ENCODE measurements at places on chromosomes 11 and 22.

DNA sequence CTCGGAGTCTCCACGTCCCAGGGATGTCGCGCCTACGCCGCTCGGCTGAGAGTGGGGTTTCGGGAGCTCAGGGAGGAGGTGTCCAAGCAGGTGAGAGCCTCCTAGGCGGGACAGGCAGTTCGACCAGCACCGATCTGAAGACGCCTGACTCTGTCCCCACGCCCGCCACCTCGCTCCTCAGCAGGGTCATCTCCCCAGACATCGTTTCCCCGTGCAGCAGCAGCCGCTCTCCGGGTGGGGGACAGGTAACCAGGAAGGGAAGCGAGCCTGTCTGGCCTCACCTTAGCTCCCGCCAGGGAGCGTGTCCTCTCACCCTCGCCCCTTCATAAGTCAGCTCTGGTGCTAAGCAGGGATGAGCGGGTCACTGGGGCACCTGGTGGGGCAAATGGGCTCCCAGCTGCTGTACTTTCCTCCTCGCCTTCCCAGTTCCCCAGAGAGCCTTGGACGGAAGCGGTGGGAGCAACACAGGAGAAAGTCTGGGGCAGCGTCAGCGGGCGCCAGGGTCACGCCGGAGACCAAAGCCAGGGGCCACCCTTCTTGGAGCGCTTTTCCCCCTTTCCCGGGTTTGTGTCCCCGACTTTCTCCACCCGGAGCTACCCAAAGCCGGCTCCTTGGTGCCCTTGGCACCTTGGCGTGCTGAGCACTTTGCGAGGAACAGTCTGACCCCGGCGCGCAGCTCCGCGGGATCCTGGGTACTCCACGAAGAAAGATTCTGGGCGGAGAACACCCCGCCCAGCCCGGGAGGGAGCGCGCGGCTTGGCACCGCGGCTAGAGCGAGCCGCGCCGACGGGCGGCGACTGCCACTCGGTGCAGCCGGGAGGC, 1.6 kb downstream of the SPON1 start:
- peak; percentile 85 for DNase-seq

- no peak for DNase-seq
Observed at GRCh38 chr11:63536669-63537292, at the start of gene PLAAT4. PLAAT4 (plus strand) TSS chr11:63536808; CDS start chr11:63536869, 61 bp downstream.

- no peak for DNase-seq
Observed at GRCh38 chr11:122120096-122120495, 4.1 kb upstream of the BLID start.

GRCh38 chr11:44597358-44598012, 32.0 kb downstream of the CD82 start:
- DNase-seq: no peak

DNA sequence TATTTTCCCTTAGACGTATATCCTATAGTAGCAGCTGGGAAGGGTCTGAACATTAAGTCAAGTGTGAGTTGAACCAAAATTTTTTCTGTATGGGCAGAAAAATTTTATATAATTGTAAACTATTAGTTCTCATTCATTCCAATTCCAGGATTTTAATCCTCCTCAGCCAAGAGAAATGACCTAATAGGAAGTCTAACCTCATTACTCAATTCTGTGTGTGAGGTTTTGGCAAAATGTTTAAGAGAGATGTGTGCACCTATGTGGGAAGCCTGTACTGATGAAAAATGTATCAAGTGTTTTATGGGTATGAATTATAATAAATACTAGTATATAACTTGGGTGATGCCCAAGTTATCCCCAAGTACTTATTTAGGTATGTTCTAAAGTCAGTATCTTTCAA, 311.6 kb upstream of the PITPNB start:
- DNase-seq: no peak

DNA sequence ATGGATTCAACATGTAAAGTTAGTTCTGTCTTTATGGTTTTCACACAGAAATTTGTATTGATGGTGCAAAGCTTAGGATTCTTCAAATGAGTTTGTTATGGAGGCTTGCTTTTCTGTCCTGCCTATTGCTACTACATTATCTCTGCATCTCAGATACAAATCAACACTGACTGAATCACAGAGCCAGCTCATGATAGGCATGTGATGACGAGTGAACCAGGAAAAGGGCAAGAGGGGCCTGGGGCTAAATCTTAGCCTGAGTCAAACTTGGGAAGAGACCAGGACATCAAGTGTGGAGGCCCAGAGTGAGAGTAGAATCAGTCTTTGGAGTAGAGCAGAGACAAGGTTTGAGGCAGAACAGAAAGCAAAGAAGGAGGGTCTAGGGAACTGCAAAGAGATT, 107.1 kb upstream of the CD44 start:
- no peak for DNase-seq

GRCh38 chr11:33017478-33017877, 1.8 kb downstream of the DEPDC7 start:
- no peak for DNase-seq

GRCh38 chr22:29816128-29816527, 21.9 kb downstream of the ASCC2 start:
- no peak for DNase-seq

DNA sequence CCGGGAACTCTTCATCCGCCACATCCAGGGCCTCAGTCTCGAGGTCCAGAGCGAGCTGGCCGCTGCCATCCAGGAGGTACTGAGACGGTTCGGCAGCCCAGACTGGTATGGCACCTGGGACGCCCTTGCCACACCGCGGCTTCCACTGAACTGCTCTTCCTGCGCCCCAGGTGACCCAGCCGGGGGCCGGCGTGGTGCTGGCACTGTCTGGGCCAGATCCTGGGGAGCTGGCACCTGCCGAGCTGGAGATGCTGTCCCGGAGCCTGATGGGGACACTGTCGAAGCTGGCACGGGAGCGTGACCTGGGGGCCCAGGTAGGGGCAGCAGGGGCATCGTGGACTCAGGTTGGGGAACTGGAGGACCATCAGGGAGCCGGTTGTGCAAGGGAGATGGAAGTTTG, 1.4 kb downstream of the CCDC88B start:
- DNase-seq: no peak

DNA sequence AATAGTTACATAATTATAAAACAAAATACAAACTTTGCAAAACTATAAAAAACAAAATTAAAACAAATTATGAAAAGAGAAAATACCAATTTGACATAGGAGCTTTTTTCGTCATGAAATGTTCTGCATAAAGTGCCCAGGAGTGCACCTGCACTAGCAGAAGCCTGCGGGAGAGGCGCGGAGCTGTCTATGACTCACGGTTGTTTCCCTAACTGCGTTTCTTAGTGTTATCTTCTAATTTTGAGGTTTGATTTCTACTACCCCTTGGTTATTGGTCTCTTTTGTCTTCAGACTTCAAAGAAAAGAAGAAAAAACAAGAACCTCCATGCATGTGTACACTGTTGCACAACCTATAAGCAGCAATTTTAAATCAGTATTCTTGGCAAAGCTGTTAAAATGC, 740.9 kb upstream of the LRRC4C start:
- no peak for DNase-seq

DNA sequence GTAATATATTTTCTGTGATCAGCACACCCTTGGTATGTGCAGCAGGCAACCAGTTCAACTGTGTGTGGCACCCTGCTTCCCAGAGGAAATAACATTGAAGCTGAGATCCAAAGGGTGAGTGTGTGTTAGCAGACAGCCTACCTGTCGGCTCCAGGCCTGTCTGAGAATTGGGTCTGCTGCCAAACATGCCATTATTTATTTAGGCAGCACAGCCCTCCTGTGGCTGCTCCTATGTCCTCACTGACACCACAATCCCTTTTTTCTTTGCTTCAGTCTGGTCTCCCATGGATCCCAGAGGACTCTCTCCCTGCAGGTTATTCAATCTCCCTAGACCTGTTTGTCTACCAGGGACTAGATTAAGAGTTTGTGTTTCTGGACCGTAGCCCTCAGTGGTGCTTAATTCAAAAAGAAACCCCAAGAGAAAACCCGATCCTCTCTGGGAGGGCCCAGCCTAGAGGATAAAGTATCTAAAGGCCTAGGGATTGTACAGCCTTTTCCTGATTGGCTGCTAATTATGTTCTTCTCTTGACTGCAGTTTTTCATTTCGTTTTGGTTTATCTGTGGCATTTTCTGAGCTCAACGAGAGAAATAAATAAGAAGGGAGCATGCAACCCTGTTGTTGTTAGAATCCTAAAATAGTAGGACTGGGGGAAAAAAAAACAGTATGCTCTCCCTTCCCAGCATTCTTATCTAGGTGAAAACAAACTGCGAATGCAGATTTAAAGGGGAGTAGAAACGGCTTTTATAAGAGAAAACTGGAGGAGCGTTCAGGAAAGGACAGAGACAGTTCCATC, 24.1 kb downstream of the KCNE3 start:
- DNase-seq: no peak

DNA sequence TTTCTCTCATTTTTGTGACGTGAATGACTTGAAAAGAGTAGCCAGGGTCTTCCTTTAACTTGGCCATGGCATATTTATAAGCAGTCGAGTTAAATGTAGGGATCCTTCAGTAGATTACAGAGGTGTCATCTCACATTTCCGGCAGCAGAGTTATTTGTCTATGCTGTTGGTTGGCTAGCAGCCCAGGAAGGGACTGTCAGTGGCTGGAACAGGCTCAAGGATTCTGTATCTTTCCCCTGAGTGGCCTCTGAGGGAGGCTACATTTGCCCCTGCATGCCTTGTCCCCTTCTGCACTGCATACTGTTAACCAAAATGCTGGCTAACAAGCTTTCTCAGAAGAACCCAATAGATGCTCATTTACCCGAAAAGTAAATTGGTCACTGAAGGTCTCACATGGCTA, 187.6 kb downstream of the PGR start:
- DNase-seq: no peak

- no peak for DNase-seq
Observed at GRCh38 chr11:83257761-83258168, 28.4 kb downstream of the CCDC90B start.

- no peak for DNase-seq
Observed at GRCh38 chr22:19604711-19605268, 80.6 kb upstream of the CLDN5 start.

DNA sequence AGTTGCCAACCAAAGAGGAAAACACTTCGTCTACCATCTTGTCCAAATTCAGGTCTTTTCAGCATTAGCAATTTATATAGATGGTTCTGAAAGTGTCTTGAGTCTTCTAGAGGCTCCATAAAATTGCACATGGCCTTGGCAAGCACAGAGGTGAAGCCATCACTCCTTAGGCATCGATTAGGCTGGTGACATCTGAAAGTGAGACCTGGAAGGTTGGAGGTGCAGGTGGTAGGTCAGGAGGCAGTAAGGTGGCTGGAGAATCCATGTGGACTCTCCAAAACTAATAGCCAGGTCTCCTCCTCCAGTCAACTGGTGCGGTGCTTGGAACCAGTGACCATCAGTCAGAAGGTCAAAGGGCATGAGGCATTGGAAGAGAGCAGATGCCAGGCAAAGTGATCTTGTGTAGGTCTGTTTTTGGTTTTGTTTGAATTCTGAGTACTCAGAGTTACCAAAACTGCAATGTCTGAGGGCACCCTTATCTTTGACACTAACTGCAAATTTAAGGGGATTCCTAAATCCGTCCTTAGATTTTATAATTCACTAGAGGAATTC, 6.6 kb upstream of the APOL2 start:
- DNase-seq: peak; percentile 56

GRCh38 chr22:22358686-22359085, 114.1 kb downstream of the VPREB1 start:
- DNase-seq: no peak

GRCh38 chr11:64568041-64568571, 22.9 kb upstream of the SLC22A12 start:
- no peak for DNase-seq

GRCh38 chr11:12112750-12113149, 2.4 kb downstream of the MICAL2 start:
- no peak for DNase-seq

DNA sequence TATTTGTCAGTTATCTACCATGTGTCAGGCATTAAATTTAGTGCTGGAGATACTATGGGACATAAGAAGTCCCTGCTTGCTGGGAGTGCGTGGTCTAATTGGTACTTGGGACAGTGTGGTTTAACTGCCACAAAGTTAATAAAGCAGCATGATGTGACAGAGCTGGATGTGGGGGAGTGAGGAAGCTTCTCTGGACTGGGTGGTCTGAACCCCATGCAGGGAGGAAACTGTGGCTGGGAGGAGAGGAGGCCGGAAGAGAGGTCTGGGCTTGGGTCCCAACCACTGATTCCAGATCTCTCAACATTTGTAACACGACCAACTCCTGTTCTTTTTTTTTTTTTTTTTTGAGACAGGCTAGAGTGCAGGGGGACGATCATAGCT, 37.1 kb downstream of the ST3GAL4 start:
- DNase-seq: no peak

GRCh38 chr11:93274851-93275250, 55.7 kb upstream of the DEUP1 start:
- no peak for DNase-seq

- DNase-seq: no peak
Observed at GRCh38 chr11:115334932-115335788, 169.1 kb downstream of the CADM1 start.

Data from vagina (tissue), 2 donors.